ENCODE measurements at places on chromosomes 1 and 21.

GRCh38 chr1:107138767-107139445 lies 1.9 kb upstream of the NTNG1 start:
- no peak for DNase-seq

DNA sequence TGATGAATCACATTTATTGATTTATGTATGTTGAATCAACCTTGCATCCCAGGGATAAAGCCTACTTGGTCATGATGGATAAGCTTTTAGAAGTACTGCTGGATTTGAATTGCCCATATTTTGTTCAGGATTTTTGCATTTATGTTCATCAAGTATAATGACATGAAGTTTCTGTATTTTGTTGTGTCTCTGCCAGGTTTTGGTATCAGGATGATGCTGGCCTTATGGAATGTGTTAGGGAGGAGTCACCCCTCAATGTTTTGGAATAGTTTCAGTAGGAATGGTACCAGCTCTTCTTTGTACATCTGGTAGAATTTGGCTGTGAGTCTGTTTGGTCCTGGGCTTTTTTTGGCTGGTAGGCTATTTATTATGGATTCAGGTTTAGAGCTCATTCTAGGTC lies 1643.1 kb upstream of the B3GALT2 start:
- DNase-seq = no peak

DNA sequence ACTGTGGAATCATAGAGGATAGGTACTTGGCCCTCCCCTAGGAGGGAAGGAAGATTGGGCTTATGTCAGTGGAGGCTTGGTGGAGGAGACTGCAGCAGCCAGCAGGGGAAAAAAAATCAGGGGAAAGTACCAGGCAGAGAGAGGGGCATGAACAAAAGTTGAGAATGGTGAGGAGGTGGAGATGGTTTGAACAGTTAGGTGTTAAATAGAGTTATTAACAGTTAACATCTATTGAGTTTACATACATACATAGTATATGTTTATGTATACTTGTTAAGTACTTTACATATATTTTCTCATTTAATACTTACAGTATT lies 136.5 kb upstream of the HNRNPU start:
- DNase-seq = no peak

DNA sequence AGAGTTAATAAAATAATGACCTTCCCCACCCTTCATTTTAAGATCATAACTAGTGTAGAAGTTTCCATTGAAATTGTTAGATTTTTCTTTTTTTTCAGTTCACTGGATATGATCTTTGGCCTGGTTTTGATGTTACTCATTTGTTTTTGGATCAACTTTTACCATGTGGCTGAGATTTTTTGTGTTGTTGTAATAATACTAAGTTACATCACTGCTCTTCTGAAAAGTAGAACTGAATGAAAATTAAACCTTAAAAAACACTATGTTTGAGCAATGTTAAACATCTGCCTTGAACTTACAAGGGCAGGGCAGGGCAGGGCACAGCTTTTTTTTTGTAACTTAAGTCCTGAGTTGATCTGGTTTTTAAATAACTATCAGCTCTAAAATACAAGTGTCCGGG lies 204.8 kb upstream of the ADAMTS5 start:
- DNase-seq = no peak

DNA sequence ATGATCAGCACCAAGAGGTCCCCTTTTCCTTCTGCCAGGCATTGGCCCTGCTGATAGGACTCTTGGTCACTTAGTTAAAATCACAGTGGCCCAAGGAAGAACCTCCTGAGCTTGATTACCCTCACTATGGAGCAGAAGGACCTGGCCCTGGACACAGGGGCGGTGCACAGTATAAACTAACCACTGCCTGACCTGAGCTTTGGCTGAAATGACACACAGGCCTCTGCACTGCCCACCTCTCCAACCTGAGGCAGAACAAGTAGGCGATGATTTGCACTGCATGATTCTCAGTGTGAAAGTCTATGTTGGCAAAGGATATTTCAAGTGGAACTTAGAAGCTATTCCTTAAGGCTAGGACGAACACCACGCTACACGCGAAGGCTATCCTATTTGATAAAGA lies 48.5 kb downstream of the CAPN2 start:
- DNase-seq = no peak

DNA sequence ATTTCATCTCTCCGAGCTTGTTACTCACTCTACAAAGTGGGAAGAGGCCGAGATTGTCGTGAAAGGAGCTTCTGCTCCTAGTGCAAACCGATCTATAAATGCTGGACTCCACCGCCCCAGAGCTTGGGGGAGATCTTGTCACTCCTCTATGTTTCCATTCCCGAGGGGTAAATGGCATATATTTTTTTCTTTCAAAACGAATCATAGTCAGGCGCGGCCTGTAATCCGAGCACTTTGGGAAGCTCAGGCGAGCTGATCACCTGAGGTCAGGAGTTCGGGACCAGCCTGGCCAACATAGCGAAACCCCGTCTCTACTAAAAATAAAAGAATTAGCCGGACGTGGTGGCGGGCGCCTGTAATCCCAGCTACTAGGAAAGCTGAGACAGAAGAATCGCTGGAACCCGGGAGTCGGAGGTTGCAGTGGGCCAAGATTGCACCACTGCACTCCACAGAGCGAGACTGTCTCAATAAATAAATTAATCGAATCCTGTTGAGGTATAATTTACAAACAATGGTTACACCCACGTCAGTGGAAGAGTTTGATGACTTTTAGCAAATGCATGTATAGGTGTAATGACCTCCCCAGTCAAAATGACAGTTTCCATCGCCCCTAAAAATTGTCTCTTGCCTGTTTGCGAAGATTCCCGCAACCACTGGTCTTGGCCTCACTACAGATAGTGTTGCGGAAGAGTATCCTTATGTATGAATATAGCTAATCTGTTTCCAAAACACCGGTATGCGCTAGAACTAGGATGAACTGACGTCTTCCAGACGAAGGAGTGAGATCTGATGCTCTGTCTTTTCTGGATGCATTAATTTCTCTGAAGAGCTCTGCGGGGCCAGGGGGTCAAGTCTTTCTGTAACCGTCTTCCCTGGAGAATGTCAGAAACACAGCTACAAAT lies 840 bp upstream of the HEATR1 start:
- no peak for DNase-seq

GRCh38 chr1:181120924-181121323 lies 32.4 kb downstream of the IER5 start:
- DNase-seq = no peak

DNA sequence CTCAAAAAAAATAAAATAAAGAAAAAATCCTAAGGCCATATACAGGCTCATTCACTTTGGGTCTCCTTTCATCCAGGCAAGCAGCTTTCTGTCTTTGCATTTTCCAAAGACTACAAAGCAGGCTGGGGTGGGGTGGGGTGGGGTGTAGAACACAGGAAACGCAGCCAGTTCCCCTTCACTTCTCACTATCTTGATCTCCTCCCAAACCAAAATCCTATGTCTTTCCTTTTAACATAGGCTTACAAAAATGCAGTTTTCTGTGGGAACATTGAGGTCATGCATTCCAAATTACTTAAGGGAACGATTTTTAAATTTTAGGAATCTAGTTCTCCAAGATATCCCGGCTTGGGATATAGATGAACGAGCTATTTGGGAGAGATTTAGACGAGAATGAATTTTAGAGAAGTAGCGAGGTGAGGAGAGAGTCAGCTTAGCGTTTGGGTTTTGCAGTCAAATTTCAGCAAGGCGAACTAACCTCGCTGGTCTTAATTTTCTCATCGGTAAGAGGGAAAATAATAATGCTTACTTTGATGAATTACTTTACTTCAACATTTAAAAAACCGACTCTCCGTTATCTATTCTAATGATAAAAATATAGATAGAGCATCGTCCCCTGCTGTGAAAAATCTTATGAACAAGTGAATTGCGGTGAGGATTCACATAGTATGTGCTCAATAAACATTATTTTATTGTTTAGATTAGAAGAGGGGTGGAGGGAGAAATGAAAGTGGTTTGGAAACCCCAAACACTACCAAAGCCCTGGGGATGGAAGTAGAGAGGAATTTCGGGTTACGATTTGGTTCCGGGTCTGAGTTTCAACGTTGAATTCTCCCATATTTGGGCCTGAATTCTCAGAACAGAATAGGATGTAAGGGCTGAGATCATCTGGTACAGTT lies 735 bp upstream of the STX12 start:
- DNase-seq = no peak

DNA sequence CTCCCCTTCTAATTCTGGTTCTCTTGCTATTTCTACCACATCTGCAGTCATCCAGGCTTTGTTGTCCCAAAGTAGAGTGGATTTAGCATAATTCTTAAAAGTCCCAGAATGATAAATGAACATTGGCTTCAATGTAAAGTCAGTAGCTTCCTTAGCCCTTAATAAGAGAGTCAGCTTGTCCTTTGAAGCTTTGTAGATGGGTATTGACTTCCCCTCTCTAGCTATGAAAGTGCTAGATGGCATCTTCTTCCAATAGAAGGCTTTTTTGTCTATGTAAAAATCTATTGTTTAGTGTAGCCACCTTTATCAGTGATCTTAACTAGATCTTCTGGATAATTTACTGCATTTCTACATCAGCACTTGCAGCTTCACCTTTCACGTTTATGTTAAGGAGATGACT lies 181.4 kb upstream of the B3GALT2 start:
- no peak for DNase-seq

- DNase-seq = no peak
These were observed 408.8 kb downstream of the MATN1 start for GRCh38 chr1:30314591-30314990.

- DNase-seq = no peak
These were observed 1.3 kb downstream of the TTLL7 start for GRCh38 chr1:83997631-83998030.

Data from GDM1 (cell line).